NCI-H524 treated with DMSO at 0.1 percent for 48 hours (cell line): ENCODE measurements at places on chromosomes 1 and 21.

DNA sequence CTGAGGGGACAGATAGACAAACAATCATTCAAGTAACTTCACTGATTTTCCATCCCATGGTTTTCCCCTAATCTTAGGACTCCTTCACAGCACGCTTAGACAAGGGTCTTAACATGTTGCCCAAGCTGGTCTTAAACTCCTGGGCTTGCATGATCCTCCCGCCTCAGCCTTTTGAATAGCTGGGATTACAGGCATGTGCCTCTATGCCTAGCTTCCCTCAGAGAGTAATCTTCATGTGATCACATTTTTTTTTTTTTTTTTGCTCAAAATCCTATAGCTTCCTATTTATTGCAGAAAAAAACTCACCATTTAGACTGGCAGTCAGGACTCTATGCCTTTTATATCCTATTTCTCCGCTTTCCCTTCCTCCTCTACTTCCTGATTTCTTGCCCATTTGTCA is 90.4 kb upstream of the DPH5 start:
- no peak for DNase-seq

GRCh38 chr1:59414406-59415133 is 117.7 kb downstream of the FGGY start:
- peak; percentile 51 for DNase-seq

DNA sequence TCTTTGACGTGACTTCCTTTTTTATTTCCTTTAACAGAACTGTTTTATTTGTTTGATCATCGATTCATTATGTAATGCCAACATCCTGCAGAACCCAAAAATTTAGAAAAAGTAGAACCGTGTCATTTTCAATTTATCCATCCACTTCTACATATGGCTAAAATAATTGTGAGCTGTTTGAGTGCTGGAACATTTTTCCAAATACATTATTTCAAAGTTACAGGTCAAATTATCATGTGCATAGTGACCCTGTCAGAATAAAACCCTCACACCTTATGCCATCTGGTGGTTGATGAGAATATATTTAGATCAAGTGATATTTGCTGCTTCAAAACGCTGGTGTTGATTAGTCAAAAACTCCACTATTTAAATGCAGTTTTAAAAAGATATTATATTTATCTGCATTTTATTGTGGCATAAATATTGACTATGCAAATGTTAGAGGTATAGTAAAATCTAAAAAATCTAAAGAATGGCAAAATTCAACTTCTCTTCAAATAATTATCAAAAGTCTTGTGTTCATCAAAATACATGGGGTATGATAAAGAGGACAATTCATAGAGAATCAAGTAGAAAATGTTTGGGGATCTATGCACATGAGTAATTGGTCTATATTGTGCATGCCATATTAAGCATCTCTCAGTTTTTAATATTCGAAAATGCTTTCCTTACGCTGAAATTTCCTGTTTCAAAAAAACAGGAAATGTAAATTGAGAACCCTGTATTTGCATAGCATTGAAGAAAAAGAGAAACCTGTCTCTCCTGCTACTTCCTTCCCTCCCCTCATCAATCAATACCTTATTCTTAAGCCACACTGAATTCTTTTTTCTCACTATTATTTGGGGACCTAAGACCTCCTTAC is 39.7 kb downstream of the UBE2U start:
- DNase-seq = no peak

DNA sequence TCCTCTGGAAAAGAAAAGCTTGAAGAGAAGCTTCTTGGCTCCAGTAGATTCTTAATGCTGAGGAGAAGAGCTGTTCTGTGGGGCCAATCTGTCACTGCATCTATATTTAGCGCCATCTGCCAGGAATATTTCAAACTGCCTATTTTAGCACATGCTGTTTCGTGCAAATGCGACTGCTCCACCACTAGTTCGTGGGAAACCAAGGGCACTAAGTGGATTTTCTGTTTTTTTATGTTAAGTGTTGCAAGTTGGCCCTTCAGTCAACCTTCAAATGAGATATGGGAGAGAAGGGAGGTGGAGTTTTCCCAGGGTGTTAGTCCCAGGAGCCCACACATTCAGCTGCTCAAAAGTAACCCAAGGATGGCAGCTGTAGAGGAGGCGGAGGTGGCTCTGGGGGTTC is 91.9 kb downstream of the TSEN15 start:
- DNase-seq = peak; percentile 77

- DNase-seq = no peak
These were observed 67.3 kb downstream of the SLC9A1 start for GRCh38 chr1:27087371-27088220.

DNA sequence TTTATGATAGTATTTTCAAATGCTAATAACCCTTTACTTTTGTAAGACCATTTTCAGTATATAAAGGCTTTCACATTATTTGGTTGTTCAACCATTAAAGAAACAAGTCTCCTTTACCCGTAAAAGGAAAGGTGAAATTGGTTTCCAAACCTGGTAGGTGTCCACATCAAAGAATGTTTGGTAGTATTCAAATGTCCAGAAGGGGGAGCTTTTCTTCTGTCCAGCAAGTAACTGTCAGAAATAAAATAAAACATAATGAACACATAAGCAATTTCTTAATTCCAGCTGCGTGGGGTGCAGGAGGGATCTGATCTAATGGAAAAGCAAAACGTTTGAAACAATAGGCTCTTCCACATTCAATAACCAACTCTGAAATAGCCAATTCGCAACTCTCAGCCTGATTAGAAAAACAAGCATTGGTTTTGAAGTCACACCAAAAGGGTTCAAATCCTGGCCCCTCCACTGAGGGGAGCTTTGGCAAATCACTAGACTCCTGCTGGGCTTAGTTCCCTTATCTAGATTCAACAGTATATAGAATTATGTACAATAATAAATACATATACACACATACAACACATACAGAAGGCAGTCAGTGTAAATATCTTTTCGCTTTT is 11.0 kb downstream of the YIPF1 start:
- no peak for DNase-seq

DNA sequence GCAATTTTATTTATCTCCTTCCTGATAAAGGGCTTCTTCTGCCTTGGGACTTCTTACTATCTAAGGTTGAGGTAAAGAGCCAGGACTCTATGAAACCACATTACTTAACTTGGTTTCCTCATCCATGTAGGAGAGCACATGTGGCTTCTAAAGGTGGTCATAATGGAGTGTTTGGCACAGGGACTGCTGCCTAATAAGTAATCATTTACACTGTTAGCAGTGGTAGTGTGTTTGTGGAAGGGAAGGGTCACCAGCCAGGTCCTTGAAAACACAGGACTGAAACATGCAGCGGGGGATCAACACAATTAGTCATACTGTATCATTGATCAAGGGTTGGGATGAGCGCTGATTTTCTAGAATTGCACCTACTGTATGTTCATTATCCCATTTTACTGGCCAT is 59.6 kb downstream of the UCK2 start:
- no peak for DNase-seq

GRCh38 chr1:88985692-88986091 is 6.7 kb downstream of the KYAT3 start:
- DNase-seq = no peak

- DNase-seq = no peak
These were observed 218.0 kb upstream of the GALNT2 start for GRCh38 chr1:229848752-229849677.

- no peak for DNase-seq
These were observed 219.7 kb upstream of the PLD5 start for GRCh38 chr1:242743983-242744780.

DNA sequence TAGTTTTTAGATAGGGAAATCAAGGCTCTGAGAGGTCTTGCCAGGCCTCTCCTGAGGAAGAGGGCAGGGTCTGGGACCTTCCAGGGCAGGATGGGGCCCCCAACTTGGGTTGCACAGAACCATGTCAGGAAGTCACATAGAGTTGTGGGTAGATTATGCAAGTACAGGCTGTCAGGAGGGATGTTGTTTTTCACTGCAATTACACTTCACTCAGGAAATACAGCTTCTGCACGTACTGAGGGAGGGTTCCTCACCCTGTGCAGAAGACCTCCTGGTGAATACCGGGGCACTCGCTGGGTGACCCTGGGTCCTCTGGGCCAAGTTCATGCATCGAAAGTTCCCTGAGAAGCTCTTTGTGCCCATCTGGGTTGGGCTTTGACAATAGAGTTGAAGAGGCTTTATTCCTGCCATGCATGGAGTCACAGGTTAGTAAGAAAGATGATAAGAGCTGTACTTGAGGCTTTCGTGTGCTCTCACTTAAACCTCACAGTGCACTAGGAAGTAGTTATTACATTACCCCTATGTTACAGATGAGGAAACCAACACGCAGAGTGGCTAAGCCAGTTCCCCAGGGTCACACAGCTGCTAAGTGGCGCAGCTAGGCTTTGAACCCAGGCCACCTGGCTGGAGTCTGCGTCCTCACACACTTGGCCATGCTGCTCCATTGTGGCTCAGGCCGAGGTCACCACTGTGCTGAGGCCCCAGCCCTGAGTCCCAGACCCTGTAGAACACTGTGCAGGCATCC is 16.2 kb upstream of the TNFRSF1B start:
- DNase-seq = no peak

- no peak for DNase-seq
These were observed 765 bp upstream of the BMP8A start for GRCh38 chr1:39490596-39491145.

DNA sequence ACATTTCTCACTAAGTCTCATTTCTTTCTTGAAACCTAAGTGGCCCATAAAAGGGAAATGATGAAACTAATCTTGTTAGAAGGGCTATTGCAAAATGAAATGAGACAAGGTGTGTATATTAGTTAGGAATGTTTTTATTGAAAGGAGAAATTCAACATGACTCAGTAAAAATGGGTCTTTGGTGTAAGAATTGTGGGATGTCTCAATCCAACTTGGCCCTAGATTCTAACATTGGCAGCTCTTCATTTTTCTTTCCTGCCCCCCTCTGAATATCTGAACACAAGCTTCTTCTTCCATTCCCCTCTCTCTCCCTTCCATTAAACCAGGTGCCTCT is 26.8 kb upstream of the TARBP1 start:
- no peak for DNase-seq

DNA sequence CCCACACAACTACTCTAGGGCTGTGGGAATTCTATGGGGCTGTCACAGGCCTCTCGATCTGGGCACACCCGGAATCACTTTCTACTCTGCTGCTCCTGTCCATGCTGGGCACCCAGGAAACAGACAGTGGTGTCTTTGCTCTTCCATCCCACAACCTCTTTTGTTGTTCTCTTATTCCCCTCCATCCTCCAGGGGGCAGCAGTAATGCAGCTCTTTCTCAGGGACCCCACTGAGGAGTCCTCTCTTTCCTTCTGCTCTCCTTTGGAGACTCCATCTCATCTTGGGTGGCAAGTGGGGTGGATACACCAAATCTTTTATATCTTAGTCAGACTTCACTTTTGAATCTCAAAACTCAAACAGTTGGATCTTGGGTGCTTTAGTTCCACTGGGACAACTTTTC is 206.3 kb downstream of the HS2ST1 start:
- no peak for DNase-seq

DNA sequence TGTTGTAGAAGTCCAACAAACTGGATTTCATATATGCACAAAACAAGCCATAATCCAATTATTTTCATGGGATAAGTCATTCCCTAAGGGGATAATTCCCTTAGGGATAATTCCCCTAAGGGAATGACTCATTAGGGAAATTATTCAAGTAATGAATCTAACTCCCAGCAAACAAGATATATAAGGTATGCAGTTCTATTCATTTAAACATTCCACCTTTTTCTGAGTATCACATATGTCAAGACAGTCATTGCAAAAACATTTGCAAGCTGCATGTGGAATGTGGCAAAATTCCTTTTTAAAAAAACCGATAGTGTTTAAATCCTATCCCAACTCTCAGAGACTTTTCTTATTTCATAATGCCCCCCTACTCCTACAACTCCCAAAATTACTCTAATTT is 131.2 kb downstream of the AKT3 start:
- no peak for DNase-seq

DNA sequence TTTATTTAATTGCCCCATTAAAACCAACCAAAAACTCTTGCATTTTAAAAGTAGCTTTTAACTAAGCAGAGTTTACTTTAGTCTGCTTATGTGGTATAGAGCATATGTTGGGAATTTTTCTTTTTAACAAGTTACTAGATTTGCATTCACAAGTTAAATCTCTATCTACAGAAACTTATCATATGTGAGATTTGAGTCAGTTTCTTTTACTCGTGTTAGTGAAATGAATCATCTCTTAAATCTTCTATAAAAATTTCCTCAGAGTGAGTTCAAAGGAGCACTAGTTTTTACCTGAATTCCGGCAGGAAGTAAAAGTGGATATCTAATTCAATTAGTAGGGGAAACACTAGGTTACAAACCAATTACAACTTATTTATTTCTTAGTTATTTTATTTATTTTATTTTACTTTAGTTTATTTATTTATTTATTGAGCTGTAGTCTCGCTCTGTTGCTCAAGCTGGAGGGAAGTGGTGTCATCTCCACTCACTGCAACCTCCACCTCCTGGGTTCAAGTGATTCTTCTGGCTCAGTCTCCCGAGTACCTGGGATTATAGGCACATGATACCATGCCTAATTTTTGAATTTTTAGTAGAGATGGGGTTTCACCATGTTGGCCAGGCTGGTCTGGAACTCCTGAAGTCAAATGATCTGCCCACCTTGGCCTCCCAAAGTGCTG is 1609.6 kb upstream of the B3GALT2 start:
- no peak for DNase-seq

- no peak for DNase-seq
These were observed 82.8 kb downstream of the GLUL start for GRCh38 chr1:182308826-182309225.

DNA sequence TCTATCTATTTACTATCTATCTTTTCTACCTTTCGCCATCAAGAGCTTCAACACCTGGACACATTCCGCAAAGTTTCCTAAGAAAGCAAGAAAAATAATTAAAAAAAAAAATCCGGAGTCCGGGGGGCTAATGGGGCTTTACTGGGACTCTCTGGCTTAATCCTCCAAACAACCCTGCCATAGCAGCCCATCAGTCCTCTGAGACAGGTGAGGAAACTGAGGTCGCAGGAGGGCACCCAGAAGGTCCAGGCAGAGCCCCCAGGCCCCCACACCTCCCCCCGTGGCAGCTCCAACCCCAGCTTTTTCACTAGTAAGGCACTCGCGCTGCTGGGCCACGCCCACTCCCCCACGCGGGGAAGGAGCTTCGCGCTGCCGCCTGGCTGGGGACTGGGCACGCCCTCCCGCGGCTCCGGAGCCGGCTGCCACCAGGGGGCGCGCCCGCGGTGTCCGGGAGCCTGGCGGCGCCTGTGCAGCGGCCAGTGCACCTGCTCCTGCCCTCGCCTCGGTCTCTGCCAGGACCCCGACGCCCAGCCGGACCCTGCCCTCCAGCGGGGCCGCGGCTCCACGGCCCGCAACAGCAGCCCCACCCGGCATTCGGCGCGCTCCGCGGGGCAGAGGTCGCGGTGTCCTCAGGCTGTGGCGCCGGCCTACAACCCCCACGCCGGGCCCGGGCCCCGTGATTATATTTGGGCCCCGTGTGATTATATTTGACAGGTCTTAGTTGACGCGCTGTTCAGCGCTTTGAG is 54.1 kb upstream of the SAMD11 start:
- DNase-seq = no peak

GRCh38 chr1:67684526-67685066 is 405 bp upstream of the GADD45A start:
- DNase-seq = no peak

- no peak for DNase-seq
These were observed 26.1 kb downstream of the CD244 start for GRCh38 chr1:160836561-160836960.

- no peak for DNase-seq
These were observed 13.8 kb upstream of the SFN start for GRCh38 chr1:26848941-26849774.

GRCh38 chr1:16386454-16387113 is 19.5 kb downstream of the SZRD1 start:
- no peak for DNase-seq
